ENCODE measurements at places on chromosomes 5 and 9.

DNA sequence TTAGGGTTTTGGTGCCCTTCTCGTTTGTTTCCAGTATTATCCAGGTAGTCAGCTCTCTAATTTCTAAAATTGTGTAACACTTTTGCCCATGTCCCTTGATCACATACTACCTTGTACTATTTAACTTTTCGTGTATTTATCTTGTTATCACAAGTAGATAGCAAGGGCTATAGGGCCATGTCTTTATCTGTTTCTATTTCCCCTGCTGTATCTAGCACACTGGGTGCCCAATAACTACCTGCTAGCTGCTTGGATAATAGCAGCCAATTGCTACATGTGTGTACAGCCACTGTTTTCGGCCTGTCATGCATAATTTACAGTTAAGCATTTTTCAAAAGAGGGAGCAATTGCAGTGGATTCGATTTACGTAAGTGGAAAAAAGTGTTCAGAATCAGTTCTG lies 64.8 kb upstream of the TNFAIP8 start:
- DNase-seq: no peak

DNA sequence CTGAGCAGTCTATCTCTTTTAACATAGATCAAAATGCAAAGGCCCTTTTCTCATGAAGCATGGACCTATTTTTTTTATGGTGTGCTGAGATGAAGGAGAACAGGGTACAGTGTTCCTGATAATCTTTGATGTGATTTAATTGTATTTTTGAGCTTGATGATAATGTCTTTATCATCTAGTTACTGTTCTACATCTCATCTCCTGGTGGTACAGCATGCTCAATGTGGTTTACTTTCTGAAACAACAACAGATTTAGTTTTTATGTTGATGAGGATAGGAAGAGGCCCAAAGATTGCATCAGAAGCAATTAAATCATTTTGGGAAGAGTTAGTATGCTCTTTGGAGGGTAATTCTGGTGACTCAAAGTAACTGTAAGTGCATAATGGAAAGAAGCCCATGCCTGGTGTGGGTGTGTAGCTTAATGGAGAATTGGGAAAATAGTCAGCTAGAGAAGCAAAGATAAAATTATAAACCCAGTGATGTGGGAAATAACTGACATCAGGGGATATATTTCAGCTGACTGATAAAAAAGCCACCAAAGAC lies 123.0 kb upstream of the KCNN2 start:
- DNase-seq: no peak

- no peak for DNase-seq
Observed at GRCh38 chr9:34693560-34693959, 2.5 kb upstream of the CCL19 start.

DNA sequence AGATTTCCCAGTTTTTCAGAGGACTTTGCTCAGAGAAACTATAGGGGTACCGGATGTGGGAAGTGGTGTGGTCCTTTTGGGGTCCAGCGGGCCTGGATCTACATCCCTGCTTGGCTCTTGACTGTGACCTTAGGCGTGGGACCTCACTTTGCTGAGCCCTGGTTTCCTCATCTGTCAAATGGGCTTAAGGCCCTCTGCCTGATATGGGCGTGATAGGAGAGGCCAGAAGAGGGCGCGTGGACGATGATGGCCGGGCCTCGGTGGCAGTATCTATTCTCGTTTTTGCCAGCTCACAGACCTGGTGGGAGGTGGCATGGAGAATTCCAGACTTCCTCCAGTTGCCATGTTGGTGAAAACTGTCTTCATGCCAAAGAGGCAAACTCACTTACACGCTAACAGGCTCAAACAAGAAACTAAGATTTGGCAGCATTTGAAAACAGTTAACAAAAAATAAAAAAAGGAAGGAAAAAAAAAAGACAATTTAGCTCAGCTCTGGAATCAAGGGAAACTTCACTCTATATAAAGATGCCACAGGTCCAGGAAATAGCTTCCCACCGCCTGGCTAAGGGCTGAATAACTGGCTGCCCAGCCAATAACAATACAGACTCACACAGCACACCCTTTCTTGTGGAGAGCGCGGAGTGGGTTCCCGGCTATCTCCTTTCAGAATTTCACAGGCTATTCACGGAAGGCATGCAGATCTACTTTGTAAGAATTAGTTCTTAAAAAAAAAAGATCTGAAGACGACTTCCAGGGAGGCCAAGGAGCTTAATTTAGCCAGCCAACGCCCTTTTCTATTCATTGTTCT lies 1.7 kb downstream of the SH3PXD2B start:
- peak; percentile 66 for DNase-seq

GRCh38 chr9:107024193-107024592 lies 161.2 kb downstream of the ZNF462 start:
- DNase-seq: no peak

GRCh38 chr5:143031781-143032580 lies 261.8 kb downstream of the ARHGAP26 start:
- no peak for DNase-seq

- peak; percentile 21 for DNase-seq
Observed at GRCh38 chr9:89234205-89235067, 55.8 kb upstream of the SHC3 start.

All from trophoblast cell (in vitro differentiated cells and primary cell).